ENCODE measurements at places on chromosomes 4 and X.

DNA sequence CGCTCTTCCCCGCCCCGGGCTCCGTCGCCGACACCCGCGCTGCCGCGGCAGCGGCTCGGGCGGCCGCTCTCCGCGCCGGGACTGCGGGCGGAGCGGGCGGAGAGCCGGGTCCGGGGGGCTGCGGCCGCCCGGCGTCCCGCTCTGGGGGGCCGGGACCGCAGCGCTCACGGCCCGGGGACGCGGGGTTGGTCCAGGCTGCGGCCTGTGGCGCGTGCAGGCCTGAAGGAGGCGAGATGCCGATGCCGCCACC lies 492 bp downstream of the GALNT7 start:
- DNase-seq = no peak

GRCh38 chr4:118947095-118947494 lies 58.4 kb downstream of the SYNPO2 start:
- no peak for DNase-seq

- DNase-seq = no peak
These were observed 75.6 kb upstream of the BOD1L1 start for GRCh38 chr4:13703096-13703495.

GRCh38 chr4:98546910-98547594 lies 111.4 kb downstream of the TSPAN5 start:
- DNase-seq = no peak

GRCh38 chr4:119040694-119041185 lies 94.9 kb upstream of the MYOZ2 start:
- no peak for DNase-seq

GRCh38 chr4:101122019-101122418 lies 225.3 kb downstream of the PPP3CA start:
- DNase-seq = no peak

- no peak for DNase-seq
These were observed 4.5 kb downstream of the HPGD start for GRCh38 chr4:174517502-174518445.

GRCh38 chr4:185811509-185812364 lies at the start of gene SORBS2:
TSS of gene SORBS2 (minus strand) at chr4:185812194. CDS start at chr4:185690571, 121,623 bp downstream.
- DNase-seq = peak; percentile 91

DNA sequence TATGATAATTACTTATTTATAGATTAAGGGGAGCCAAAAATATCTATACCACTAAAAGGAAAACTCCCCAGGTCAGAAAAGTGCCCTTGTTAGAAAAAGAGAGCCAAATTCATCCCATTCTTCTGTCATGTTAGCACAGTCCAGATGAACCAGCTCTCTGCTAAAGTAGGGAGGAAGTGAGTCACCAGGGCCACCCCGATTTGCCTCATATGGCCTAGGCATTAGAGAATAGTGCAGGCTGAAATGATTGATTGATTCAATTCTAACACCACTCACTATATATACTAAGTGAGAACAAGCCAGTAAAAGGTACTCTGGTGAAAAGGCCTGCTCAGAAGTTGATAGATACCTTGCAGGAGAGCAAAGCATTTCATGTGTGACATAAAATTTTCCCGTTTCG lies 94.5 kb downstream of the SRPX start:
- peak; percentile 2 for DNase-seq

- DNase-seq = peak; percentile 41
These were observed 17.3 kb downstream of the LRPAP1 start for GRCh38 chr4:3514806-3515501.

DNA sequence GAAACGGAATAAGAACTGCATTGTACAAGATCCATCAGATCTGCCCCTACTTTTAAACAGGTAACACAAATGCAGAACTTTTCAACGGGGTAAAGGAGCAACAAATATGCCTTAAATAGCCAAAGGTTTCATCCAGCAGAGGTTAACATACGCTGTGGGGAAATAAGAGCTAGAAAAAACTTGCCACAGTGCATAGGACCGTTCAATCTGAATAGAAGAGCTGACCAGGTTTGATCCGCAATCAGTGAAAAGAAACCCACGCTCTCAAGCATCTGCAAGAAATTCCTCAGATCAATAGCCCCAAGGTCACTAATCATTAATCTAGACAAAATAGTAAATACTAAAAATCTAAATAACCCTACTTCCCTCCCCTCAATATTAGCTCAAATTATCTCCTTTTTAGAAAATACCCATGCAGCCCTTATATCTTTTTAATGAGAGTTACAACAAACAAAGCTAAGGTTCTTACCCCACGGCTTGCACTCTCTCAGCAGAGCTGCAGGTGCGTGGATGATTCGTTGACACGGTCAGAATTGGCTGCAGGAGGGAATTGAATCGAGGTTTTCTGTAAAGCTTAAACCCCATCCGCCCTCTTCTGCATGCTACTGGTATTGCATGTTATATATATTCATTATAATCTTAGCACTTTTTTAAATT lies at the start of gene TLR10:
TLR10 (minus strand) TSS at position 539 of the 657 bp plus-strand sequence. CDS start 7,400 bp downstream, outside the sequence.
- DNase-seq = peak; percentile 90
